ENCODE measurements at places on chromosomes 7 and 10.
A peak's percentile ranks its signal among the peaks of the same experiment; 100 is the strongest.

DNA sequence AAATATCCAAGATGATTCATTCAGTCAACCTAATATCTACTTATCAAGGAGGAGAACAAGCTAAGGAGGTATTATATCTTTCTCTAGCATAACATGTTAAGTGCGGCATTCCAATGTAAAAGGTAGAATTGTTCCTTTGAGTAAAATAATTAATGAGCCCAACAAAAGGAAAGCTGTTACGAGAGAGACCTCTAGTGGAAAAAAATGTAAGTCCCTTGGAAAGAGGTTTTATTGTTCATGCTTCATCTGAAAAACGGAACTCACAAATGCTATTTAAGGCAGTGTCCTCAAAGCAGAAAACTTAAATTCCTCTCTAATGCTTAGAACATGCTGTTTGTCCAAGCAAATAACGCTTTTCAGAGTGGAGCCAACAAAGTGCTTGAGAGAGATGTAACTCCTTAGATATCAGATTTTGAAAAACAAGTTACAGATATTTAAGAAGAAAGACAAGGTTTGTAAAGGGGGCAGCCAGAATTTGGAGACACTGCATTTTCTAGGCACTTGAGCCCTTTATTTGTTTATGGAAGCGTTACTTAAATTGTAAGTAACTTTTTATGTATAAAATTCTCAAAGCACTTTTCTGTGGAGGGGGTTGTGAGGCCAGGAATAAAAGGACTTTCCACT is 119.9 kb downstream of the TFEC start:
- no peak for DNase-seq

- no peak for DNase-seq
These were observed 3.6 kb downstream of the CCNY start for GRCh38 chr10:35339942-35340341.

DNA sequence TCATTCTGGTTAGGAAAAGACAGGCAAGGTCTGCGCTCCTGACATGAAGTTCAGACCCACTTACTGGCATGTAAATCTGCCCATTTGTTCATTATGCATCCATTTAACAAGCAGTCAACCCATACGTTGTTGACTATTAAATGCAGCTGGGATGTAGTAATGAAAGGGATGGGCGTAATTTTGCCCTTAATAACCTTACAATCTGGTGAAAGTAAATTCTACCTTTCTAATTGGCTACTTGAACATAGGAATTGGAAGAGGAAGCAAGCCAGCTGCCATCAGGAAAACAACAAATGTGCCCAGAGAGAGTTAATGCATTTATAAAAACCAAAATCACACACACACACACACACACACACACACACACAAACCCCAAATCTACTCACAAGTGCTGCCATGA is 170.2 kb upstream of the PITRM1 start:
- no peak for DNase-seq

DNA sequence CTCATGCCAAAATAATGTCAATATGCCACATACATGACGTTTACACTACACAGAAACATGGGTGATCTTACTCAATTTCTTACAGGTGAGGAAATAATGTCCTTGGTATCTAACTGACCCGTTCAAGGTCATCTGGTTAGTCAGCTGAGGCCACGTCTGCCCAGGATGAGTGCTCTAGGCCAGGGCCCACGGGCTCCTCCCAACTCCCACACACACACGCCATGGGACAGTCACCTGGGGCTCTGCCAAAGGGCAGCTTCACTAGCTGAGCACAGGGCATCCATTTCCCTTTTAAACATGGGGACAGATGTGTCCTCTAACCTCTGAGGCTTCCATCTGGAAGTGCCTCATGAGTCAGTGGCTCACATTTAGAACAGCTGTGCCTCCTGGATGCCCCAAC is 123.9 kb downstream of the TNS3 start:
- no peak for DNase-seq

- no peak for DNase-seq
These were observed 37.6 kb downstream of the CYP2C8 start for GRCh38 chr10:95031656-95032055.

- DNase-seq, result no peak
These were observed 146.8 kb downstream of the PKD1L1 start for GRCh38 chr7:47801423-47801822.

DNA sequence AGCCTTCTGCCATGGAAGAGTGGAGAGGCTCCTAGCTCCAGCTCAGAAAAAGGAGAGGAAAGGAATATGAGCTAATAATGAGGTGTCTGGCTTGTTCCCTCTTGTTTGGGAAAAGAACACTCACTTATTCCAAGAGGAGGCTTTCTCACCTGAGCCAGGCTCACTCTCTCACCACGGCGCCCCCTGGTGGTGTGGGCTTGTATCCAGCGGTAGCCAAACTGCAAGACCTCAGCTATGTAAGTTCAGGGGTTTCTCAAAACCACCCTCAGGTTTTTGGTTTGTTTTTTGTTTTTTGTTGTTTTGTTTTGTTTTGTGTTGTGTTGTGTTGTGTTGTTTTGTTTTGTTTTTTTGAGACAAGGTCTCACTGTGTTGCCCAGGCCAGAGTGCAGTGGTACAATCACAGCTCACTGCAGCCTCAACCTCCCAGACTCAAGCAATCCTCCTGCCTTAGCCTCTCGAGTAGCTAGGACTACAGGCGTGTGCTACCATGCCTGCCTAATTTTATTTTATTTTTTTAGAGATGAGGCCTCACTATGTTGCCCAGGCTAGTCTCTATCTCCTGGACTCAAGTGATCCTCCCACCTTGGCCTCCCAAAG is 124.0 kb downstream of the TMEM130 start:
- DNase-seq, result peak; percentile 57

GRCh38 chr10:89954061-89954460 is 252.7 kb downstream of the KIF20B start:
- no peak for DNase-seq

DNA sequence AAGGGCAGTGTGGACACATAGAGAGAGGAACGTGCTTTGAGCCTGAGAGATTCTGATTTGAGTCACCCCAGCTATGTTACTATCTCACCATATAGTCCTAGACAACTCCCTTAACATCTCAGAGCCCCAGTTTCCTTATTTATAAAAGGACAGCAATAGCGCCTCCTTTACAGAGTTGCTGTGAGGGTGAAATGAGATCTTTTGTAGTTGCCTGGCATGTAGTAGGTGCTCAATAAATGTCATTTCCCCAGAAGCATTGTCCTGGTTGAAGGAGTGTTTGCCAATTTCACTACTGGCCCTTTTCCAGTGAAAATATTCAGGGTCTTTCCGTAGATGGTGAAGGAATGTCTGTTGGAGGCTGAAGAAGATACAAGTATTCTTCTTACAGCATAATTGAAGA is 51.3 kb upstream of the FAM180A start:
- DNase-seq, result no peak

Data from D721Med (cell line).